ENCODE measurements at places on chromosomes 1 and 21.

DNA sequence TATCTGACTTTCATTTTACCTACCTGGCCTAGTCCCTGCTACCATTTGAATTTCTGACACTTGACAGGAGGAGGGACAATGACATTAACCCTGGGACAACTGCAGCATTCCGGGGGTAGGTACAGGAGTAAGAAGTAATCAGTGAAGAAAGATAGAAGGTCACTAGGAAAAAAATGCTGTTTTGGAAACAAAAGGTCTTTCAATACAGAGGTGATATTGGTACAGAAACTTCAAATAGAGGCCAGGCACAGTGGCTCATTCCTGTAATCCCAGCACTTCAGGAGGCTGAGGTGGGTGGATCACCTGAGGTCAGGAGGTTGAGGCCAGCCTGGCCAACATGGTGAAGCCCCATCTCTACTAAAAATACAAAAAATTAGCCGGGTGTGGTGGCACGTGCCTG lies 68.4 kb downstream of the SELENOF start:
- no peak for DNase-seq

GRCh38 chr1:182120411-182121258 lies 59.1 kb upstream of the ZNF648 start:
- no peak for DNase-seq

- DNase-seq: peak; percentile 77
Observed at GRCh38 chr1:191134796-191135195, 657.1 kb upstream of the BRINP3 start.

- DNase-seq: no peak
Observed at GRCh38 chr1:152047413-152047729, 10.6 kb upstream of the S100A11 start.

DNA sequence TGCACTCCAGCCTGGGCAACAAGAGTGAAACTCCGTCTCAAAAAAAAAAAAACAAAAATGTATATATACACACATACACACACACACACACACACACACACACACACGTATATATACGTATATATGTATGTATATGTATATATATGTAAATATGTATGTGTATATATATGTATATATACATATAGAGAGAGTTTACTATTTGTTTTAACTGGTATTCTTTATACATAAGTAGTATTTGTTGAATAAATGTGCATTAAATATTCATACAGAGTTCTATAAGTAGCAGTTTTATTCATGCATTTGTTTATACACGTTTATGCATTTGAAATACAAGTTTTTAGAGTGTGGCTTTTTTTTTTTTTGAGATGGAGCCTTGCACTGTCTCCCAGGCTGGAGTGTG lies 113.6 kb downstream of the ZMYM4 start:
- DNase-seq: no peak

DNA sequence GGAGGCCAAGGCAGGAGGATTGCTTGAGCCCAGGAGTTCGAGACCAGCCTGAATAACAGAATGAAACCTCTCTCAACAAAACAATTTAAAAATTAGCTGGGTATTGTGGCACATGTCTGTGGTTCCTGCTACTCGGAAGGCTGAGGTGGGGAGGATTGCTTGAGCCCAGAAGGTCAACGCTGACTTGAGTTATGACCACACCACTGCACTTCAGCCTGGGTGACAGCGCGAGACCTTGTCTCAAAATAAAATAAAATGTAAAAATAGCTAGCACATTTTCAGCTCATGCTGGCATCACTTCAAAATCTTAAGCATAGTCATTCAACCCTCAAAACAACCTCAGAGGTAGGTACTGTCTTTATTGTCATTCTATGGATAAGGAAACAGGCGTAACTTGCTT lies 6.4 kb downstream of the JAK1 start:
- no peak for DNase-seq

- DNase-seq: no peak
Observed at GRCh38 chr1:170539154-170539553, 7.2 kb downstream of the GORAB start.

DNA sequence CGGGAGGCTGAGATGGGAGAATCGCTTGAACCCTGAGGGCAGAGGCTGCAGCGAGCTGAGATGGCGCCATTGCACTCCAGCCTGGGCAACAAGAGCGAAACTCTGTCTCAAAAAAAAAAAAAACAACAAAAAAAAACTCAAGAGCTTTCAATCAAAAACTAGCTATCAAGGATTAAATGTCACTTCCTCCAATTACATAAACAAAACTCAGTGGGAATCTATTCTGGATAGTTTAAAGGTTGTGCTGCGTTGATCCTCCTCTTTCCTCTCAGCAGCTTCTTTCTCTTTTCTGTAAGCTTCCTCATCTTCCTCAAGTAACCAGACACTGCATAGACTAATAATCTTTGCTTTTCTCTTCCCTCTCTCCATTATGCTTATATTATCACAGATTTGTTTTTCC lies 20.7 kb downstream of the EIF4G3 start:
- DNase-seq: no peak

GRCh38 chr1:228381356-228381755 lies 25.3 kb downstream of the TRIM11 start:
- DNase-seq: no peak

GRCh38 chr1:71295350-71295749 lies 214.5 kb upstream of the ZRANB2 start:
- DNase-seq: no peak

DNA sequence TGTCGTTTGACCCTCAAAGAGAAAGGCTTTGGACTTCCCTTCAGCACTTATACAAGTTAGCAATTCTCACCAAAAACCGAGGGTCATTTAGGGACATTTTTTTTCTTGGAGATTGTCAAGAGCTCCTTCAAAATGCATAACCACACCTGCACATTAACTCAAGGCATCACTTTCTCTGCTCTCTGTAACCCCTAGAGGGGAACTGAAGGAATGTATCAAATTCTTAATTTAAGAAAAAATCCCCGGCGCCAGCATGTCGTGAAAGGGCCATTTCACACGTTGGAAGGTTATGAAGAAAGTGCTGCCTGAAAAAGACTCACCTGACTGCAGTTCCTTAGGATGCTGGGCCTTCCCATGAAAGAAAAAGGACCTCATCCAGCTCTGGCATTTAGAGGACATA lies 131.6 kb upstream of the ZC3H12A start:
- DNase-seq: no peak

DNA sequence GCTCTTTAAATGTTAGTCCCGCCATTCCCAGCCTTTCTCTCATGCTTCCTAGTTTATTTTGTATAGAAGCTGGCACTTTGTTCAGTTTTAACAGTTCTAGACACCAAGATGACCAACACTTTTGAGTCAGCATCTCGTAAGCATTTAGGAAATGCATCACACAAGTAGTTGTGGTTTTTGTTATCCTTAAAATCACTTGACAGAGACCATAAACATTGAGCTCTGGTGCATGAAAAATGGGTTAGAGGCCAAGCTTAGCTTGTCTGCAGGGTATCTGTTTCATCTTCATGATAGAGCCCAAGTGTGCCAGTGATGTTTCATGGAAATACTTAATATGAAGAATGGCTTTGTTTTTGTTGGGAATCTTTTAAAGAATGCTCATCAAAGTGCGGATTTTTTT lies 159.7 kb downstream of the DISP1 start:
- DNase-seq: peak; percentile 28

GRCh38 chr1:77476475-77476874 lies 194.7 kb downstream of the AK5 start:
- DNase-seq: no peak

DNA sequence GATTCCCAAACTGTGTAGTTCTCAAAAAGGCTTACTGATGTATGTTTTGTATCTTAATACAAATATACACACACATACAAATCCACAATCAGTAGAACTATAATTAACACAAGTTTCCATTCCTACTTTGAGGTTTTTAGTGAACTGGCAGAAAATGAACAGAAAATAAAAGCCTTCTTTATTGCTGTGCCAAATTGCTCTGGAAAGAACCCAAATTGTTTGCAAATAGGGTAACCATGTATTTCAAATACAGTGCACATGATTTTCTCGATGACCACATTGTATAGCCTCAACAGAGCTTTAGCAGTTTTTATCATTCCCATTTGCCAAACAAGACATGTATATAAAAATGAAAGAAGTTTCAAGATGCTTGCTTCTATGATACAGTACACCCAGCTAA lies 173.3 kb downstream of the COL24A1 start:
- no peak for DNase-seq

- DNase-seq: no peak
Observed at GRCh38 chr1:232538224-232538942, 91.5 kb downstream of the SIPA1L2 start.

- peak; percentile 85 for DNase-seq
Observed at GRCh38 chr1:112389689-112390088, 6.3 kb upstream of the CTTNBP2NL start.

DNA sequence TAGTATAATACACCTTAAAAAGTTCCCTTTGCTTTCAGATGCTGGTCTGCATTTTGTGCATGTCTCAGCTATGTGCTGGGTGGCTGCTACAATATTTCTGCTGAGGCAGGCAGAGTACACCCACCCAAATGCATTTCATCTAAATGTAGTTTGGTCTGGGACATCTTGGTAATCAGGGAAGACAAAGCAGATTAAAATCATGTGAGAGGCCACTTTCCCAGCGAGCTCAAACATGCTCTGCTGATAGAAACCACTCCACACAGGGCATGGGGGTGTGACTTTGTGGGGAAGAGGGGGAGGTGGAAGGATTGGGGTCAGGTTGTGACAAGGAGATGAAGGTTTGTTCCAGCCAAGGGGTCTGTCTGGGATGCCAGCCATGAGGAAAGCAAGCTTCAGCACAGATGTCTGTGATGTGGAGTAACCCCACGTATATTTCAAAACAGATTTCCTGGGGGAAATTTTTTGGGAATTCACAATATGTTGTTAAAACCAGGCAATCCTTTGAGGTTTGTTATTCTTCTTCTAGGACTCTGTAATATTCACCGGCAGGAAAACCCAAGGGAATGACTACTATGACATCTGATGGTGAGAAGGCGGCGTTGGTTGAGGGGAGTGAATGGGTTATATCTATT lies 255.1 kb upstream of the FGGY start:
- DNase-seq: no peak

- no peak for DNase-seq
Observed at GRCh38 chr1:37995751-37996345, 6.0 kb upstream of the SF3A3 start.

- DNase-seq: no peak
Observed at GRCh38 chr1:157967205-157967604, 26.2 kb upstream of the KIRREL1 start.

DNA sequence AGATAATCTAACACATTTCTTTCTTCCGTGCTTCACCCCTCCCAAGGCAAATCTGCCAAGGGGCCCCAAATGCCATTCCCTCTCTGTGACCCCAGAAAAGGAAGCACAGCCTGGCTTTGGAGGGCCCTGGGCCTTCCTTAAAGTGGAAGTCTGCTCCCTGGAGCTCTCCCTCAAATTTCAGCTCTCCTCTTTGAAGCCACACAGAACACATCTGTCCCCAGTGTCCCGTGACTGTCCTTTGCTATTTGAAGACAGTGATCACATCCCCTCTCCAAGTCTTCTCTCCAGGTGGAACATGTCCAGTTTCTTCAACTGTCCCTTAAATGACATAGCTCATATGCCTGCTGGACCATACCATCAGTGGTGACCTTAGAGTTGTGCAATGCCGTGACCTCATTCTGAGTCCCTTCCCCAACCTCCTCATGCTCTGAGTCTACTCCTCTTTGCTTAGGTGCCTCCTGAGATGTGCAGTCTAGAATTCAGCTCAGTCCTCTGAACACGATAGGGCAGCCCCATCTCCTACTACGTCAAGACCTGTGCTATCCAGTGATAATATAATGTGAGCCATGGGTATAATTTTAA lies 18.4 kb upstream of the FOXO6 start:
- no peak for DNase-seq

DNA sequence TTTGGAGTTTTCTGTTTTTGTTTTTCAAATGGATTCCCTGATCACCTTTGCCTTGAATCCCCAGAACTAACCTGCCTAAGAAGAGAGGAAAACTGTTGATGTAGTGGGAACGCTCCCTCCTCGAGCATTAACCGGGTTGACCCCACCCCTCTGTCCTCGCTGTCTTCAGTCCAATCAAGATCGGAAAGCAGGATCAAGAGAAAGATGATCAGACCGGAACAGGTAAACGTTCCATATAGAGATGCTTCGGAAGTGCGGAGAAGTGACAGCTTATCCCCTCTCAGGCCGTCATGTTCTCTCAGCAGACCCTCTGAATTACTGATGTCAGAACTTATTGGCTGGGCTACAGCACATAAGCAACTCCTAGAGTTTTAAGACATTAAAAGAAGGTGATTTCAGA lies 800 bp upstream of the FAM163A start:
- no peak for DNase-seq

DNA sequence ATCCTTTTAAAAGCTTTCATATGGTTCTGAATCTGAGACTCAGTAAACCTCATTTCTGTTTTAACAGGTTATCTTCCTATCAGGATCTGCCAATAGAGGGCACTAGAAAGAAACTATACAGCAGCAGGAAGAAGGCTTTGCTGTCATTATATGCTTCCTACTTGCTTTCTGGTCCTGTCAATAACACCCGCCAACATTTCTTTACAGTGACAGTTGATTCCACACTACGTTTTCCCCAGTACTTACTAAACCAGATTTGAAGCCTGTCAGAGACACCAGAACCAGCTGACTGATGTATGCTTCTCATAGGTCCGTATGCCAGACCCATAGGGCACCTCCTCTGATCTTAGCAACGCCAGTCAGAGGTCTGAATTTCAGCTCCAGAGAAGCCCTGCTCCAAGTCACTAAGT lies 341.0 kb upstream of the NEGR1 start:
- peak; percentile 70 for DNase-seq

DNA sequence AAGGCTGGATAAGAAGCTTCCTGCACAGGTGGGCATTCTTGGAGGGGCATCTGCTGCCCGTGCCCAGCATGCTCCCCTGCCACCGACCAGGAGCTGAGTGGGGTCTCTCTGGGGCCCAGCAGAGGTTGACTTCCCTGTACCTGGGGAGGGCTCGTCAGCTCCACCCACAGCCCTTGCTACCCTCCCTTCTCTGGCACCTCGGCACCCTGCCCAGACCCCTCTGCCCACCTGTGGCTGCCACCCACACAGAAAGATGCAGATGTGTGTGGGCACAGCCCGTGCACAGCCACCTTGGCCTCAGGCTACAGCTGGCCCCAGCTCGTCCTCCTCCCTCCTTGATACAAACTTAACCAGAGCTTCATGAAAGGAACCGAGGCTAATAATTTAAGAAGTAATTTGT lies 241.2 kb upstream of the VAMP3 start:
- DNase-seq: no peak

GRCh38 chr1:84133479-84133878 lies 10.6 kb upstream of the PRKACB start:
- DNase-seq: no peak

- peak; percentile 11 for DNase-seq
Observed at GRCh38 chr21:34080710-34081109, 7.3 kb downstream of the MRPS6 start.

DNA sequence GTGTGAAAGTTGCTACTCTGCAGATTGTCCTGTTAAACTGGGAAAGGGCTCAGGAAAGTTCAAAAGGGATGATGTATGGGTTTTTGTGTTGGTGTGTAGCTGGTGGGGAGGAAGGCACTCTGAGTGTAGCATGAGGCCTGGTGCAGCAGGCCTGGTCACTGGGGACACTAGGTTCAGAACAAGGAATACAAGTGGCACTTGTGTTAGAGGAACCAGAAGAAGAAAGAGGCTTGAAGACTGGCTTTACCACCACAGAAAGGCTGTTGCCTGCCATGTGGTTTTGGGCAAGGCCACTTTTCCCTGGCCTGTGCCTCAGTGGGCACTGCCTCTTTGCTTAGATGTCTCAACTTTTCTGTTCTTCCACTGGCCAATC lies 122.8 kb downstream of the NOS1AP start:
- DNase-seq: no peak
